KBM-7 (cell line): ENCODE measurements at places on chromosomes 11 and 22.

DNA sequence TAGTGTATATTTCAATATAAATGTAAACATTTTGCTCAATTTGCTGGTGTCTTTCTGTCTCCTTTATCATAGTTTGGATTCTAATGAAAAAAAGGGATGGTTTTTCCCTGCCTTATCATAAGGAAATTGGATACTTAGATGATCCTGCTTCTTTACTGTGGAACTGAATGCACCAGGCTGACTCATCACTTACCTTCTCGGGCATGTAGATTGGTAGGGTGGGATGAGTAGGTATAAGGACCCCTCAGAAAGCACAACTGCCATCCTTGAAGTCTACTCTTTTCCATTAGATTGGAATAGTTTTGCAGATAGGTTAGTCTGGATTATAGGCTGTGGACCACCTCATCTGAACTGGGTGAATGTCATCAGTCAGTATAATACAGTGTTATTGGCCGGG is 7.5 kb upstream of the SIDT2 start:
- no peak for DNase-seq

GRCh38 chr11:34585735-34586487 is 35.0 kb upstream of the EHF start:
- peak; percentile 80 for DNase-seq

DNA sequence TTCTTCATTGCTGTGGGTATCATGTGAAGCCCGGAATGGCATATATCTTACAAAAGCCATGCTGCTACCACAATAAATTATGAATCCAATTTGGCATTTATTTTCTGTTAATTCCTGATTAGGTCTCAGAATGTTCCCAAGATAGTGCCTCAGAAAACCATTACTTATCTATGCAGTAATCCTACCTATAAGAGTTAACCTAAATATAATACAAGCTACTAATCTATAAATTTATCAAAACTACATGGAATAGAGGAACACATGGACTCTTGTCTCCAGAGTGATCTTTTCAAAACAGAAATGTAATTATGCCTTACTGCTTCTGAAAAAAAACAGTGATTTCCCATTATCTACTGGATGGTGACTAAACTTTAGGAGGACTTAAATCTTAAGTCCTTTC is 687.8 kb upstream of the ANO5 start:
- no peak for DNase-seq

GRCh38 chr11:111570796-111571195 is 30.3 kb downstream of the LAYN start:
- DNase-seq: no peak

GRCh38 chr22:45859231-45860161 is 117.5 kb downstream of the WNT7B start:
- no peak for DNase-seq

DNA sequence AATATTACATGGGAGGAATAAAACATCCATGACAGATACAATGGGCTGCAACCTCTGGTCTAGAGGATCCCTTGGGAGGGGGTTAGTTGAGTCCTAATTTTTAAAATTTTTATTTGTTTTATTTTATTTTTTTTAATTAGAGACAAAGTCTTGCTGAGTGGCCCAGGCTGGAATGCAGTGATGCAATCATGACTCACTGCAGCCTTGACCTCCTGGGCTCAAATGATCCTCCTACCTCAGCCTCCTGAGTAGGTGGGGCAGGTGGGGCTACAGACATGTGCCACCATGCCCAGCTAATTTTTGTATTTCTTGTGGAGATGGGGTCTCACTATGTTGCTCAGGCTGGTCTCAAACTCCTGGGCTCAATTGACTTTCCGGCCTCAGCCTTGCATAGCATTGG is 43.1 kb downstream of the FDX1 start:
- no peak for DNase-seq

DNA sequence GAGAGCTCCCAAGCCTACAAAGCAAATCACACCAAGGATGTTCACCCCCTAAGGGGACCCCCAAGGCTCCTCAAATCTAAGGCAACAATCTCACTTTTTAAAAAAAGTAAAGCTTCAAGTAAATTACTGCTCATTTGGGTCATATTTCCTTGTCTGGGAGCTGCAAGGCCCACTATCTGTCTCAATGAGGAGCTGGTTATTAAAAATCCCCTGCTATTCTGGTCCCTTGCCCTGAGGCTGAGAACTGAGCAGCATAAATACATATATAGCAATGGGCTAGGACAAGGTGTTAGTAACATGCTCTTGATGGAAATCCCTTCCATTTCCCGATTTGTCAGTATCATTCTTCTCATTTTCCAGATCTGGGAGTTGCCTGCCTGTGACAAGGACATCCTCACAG is 119.2 kb downstream of the ETS1 start:
- DNase-seq: no peak

GRCh38 chr22:34416022-34416860 is 496.0 kb upstream of the LARGE1 start:
- no peak for DNase-seq

- DNase-seq: no peak
Observed at GRCh38 chr11:47070769-47071168, 105.9 kb downstream of the ARFGAP2 start.

DNA sequence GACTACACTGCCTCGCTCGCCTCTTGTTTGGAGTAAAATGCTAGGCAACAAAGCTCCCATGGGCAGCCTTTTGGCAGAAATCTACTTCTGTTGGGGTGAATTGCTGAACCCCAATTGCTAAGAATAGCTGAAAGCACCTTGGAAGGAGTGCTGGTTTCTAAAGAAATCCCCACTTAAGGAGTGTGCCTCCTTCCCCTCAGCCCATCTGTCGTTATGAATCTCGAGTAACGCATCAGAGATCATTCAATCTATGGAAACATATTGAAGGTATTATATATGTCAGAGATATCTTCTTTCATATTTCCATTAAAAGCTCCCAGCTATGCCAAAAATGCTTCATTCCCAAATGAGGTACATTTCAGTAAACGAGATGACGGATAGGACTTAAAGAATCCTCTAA is 229.6 kb upstream of the BLID start:
- DNase-seq: no peak

GRCh38 chr11:105132716-105133511 is 6.7 kb downstream of the CARD18 start:
- DNase-seq: no peak
